Lower lobe of right lung (tissue), 2 donors: ENCODE measurements at places on chromosomes 6 and 20. TPM values are rescaled to one million over a fixed set of nuclear protein-coding genes. Genes with fewer than 3 reads are reported as not detected.
A peak's percentile ranks its signal among the peaks of the same experiment; 100 is the strongest.

DNA sequence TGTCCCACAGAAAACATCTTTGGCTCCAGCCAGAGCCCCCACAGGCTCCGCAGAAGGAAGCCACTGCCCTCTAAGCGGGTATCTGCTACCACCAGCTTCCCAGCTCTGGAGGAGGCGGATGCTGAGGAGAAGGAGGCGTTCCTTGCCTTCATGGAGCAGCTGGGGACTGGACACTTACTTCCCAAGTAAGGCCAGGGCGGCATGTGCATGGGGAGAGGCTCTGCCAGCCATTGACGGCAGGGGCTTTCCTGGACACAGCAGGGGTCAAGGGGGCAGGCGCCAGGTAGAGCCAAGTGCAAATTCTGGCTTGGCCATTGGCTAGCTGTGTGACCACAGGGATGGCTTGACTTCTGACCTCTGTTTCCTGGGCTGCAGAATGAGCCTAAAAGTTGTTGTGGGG, 17.8 kb downstream of the RAB44 start:
- no peak overlapping the region for H3K4me3 ChIP-seq
- no peak overlapping the region for H3K27ac ChIP-seq
- no peaks in the 10 kb centered on the region for H3K36me3 ChIP-seq
- no peaks in the 10 kb centered on the region for H3K27me3 ChIP-seq
- no peak for DNase-seq

DNA sequence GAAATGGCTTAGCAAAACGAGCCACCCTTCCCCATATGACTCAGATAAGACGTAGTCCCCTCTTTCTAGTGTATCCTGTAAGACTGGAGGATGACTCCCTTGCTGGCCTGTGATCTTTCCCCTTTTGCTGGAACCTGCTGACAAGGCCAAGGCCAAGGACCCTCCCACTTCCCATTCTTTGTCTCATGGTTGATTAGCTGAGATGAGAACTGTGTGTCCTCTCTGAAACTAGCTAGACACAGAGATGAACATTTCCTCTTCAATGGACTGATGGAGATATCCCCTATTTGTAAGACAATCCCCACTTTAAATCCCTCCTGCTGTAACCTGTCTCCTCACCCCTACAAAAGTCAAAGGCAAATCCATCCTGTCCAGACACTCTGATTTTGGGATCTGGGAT, 33.4 kb upstream of the SCRT2 start:
- DNase-seq = no peak
- H3K27ac ChIP-seq = no peak overlapping the region
- no peaks in the 10 kb centered on the region for H3K4me1 ChIP-seq
- H3K27me3 ChIP-seq = peaks cover 48% of the 10 kb centered on the region
- H3K36me3 ChIP-seq = no peaks in the 10 kb centered on the region

DNA sequence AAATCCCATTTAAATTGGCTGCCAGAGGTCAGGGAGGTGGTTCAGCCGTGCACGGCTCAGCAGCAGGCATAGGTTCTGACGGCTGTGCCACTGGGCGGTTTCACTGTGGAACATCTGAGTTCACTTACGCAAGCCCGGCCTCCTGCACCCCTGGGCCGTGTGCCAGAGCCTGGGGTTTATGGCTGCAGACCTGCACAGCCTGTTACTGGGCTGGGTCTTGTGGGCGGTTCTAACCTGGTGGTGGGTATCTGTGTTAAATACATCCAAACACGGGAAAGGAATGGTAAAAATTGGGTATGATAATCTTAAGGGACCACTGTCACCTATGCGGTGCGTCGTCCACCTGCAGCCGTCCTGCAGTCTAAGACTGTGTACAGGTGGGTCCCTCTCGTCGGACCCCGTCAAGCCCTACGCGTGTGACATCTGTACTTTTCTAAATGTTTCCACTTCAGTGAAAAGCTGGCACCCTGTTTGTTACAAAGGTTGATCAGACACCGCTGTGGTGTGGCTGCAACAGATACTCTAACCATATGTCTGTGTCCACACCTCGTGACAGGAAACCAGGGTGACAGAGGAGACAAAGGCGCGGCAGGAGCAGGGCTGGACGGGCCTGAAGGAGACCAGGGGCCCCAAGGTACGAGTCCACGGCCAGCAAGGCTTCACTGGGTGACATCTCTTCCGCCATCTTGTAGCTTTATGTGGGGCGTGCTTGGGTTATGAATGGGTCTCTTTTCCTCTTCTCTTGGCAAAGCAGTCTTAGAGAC, 21.5 kb downstream of the COL9A3 start:
- DNase-seq = peak; percentile 66
- H3K4me3 ChIP-seq = no peak overlapping the region
- no peaks in the 10 kb centered on the region for H3K36me3 ChIP-seq
- no peaks in the 10 kb centered on the region for H3K4me1 ChIP-seq
- peaks cover 25% of the 10 kb centered on the region for H3K27me3 ChIP-seq

- H3K36me3 ChIP-seq = no peaks in the 10 kb centered on the region
- DNase-seq = no peak
- H3K4me1 ChIP-seq = peaks cover 29% of the 10 kb centered on the region
These were observed 30.2 kb upstream of the SERINC3 start for GRCh38 chr20:44552050-44552449.

GRCh38 chr20:54535033-54535432, 59.6 kb downstream of the DOK5 start:
- no peaks in the 10 kb centered on the region for H3K36me3 ChIP-seq
- no peak overlapping the region for H3K4me3 ChIP-seq
- no peaks in the 10 kb centered on the region for H3K4me1 ChIP-seq
- no peak overlapping the region for H3K27ac ChIP-seq
- DNase-seq = no peak
- no peaks in the 10 kb centered on the region for H3K27me3 ChIP-seq

GRCh38 chr6:135481783-135482369, 15.7 kb downstream of the AHI1 start:
- H3K36me3 ChIP-seq = peaks cover 4% of the 10 kb centered on the region
- H3K27me3 ChIP-seq = no peaks in the 10 kb centered on the region
- H3K4me3 ChIP-seq = no peak overlapping the region
- DNase-seq = no peak

GRCh38 chr6:45483501-45483900, 105.8 kb upstream of the SUPT3H start:
- H3K27ac ChIP-seq = no peak overlapping the region
- no peak for DNase-seq
- H3K27me3 ChIP-seq = no peaks in the 10 kb centered on the region
- H3K4me1 ChIP-seq = peaks cover 24% of the 10 kb centered on the region
- no peak overlapping the region for H3K4me3 ChIP-seq
- H3K36me3 ChIP-seq = no peaks in the 10 kb centered on the region

DNA sequence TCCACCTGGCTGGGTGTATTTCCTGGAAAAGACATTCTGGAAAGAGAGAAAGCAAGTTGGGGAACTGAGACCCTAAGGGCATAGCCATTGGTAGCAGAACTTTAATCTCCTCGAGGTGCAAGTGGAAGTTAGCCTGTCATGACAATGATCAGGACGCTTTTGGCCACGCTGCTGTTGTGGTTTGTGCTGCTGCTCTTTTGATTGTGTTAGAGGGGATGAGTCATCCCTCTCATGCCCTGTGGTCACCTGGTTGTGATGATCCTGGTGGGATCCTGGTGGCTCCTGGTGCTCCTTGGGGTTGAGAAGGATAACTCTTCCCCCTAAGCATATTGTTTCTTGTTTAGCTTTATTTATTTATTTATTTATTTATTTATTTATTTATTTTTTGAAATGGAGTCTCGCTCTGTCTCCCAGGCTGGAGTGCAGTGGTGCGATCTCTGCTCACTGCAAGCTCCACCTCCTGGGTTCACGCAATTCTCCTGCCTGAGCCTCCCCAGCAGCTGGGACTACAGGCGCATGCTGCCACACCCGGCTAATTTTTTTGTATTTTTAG, 350.3 kb downstream of the KIF16B start:
- no peaks in the 10 kb centered on the region for H3K36me3 ChIP-seq
- H3K27me3 ChIP-seq = no peaks in the 10 kb centered on the region
- DNase-seq = no peak
- H3K27ac ChIP-seq = no peak overlapping the region

DNA sequence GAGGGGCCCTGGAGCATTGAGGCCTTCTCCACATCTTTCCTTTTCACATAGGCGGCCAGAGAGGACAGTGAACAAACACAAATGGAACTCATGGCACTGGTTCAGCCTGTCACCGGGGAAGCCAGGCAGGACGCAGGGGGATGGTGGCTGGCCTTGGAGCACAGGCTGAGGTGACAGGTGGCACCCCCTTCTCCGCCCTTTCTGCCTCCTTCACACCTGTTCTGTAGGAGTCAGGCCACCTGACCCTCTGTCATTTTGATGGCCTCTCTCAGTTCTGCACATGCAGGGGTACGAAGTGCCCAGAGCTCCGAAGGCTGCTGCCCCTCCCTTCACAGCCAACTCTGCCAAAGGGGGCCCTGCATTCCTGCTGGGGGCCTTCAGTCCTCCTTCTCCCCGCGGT, 60.8 kb downstream of the CD40 start:
- DNase-seq = no peak
- H3K4me3 ChIP-seq = no peak overlapping the region
- no peaks in the 10 kb centered on the region for H3K36me3 ChIP-seq
- H3K27me3 ChIP-seq = peaks cover 58% of the 10 kb centered on the region

Gene OR2H2
- not detected for total RNA-seq

Gene MCHR2
- not detected for total RNA-seq

Gene GINS1
- total RNA-seq = 0.92 TPM

Gene PRPF6
- total RNA-seq = 57.2 TPM
